KBM-7 (cell line): ENCODE measurements at places on chromosomes 12 and 14.

GRCh38 chr14:81221579-81222102, 882 bp upstream of the GTF2A1 start:
- DNase-seq = no peak

DNA sequence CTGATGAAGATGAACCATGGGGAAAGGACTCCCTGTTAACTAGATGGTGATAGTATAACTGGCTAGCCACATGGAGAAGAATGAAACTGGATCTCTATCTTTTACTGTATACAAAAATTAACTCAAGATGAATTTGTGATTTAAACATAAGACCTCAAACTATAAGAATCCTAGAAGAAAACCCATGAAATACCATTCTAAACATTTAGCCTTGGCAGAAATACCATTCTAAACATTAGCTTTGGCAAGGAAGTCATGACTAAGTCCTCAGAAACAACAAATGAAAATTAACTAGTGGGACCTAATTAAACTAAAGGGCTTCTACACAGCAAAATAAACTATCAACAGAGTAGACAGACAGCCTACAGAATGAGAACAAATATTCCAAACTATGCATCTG, 28.4 kb upstream of the NOVA1 start:
- no peak for DNase-seq

DNA sequence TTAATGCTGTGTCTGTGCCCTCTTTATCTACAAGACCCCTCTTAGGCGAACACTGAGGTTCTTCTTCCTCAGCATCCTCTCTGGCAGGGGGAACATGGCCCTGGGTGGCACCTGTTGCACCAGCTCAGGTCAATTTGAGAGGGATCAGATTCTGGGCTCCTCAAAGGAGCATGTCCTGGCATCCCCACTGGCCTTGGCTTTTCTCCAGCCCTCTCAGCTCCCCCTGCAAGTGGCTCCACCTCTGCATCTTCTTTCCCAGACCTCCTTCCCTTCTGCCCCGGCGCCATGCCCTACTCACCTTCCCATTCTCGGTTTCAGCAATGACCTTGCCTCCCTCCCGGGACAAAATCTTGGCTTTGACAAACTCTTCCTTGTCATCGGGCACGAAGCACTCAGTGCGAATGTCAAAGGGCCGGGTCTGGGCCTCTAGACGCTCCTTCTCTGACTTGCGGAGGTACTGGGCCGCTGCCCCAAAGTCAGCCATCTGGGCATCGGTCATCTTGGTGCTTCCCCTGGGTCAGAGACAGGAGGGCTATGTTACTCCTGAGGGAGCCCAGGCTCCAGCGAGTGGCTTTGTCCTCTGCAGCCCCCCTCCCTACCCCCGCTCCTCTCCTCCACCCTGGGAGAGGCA, 1.2 kb downstream of the MYH6 start:
- DNase-seq = no peak

GRCh38 chr12:76942267-76942666, 63.4 kb upstream of the CSRP2 start:
- no peak for DNase-seq

- no peak for DNase-seq
Measured at GRCh38 chr12:69389831-69390230, 30.3 kb downstream of the YEATS4 start.

DNA sequence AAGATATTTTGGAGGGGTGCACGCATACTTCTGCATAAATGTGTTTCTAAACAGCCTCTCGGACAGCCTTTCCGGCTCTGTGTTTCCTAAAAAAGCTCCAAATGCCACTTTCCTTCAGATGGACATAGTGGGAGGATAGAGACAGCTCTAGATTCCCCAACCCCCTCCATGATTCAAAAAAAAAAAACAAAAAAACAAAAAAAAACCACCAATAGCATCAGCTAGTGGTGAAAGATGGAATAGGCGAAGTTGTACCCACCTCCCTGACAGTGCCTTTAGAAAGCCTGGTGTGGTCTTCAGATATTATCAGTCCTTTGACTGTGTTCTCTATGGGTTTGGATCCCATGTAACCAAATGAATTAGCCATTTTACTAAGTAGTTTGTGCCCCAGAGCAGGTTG, 94.1 kb downstream of the PHETA1 start:
- DNase-seq = peak; percentile 39

GRCh38 chr12:131102991-131103668, 149.4 kb downstream of the ADGRD1 start:
- no peak for DNase-seq

- DNase-seq = no peak
Measured at GRCh38 chr14:97070259-97070658, 273.1 kb downstream of the VRK1 start.

DNA sequence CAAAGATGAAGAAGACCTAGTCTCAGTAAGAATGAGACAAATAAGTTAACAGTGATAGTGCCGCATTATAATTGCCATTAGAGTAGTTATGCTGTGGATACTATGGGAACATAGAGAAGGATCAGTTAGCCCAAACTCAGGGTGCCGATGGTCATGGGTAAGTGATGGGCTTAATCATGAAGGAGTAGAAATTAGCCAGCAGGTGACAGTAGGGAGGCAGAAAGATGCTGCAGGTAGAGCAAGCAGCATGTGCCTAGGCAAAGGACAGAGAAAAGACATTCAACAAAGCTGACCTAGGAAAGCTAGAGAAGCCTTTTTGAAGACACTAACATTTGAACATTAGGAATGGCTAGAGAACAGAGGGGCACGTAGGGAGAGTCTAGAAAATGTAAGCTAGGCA, 30.6 kb upstream of the PTPRQ start:
- no peak for DNase-seq

DNA sequence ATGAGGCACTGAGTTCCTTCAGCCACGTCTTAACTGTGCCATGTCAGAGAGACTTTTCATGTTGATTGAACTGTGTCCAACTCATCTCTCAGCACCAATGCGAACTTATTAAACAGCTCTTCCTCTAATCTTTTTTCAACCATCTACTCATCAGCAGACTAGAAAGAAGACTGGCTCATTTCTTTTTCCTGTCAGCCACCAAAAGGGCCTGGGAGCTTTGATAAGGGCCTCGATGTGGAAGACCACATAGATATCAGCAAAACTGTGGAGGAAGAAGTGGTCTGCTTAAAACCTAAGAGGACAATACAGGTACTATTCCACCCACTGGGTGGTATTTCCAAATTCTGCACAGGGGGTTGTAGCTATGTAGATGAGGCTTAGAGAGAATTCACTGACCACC, 3.6 kb upstream of the PLXNC1 start:
- DNase-seq = no peak
